Pons (tissue), 1 donor: ENCODE measurements at places on chromosomes 1 and 21.

GRCh38 chr1:24481101-24481500 is 21.5 kb upstream of the RCAN3 start:
- peak; percentile 43 for DNase-seq

DNA sequence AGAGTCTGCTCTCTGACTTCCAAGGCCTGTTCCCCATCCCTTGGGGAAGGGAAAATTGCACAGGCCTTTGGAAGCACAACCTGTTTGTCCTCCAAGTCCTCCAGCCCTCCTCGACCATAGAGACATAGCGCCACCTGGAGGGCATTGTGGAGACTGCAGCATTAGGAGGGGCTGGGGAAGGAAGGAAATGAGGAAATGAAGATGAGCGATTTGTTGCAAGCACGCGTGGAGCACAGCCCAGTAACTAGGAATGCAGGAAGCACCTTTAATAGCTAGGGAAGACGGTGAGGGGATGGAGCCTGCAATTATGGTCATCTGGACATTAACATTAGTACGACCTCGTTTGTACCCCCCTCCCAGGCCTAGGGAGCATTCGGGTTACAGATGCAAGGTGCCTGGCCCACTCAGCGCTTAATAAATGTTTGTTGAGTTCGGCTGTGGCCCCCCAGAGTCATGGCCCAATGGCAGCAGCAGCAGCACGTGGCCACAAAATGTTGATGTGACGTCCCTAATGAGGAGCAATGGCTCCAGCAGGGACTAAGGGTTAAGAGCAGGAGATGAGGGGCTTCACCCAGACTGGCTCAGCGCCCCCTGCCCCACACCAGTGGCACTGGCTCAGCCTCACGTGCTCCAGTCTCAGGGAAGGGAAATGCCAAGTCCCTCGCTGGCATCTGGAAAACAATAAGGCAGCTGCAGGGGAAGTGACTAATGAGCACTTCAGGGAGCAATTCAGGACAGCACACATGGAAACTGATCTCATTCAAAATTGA is 8.0 kb upstream of the CAMK2N1 start:
- DNase-seq = peak; percentile 93

DNA sequence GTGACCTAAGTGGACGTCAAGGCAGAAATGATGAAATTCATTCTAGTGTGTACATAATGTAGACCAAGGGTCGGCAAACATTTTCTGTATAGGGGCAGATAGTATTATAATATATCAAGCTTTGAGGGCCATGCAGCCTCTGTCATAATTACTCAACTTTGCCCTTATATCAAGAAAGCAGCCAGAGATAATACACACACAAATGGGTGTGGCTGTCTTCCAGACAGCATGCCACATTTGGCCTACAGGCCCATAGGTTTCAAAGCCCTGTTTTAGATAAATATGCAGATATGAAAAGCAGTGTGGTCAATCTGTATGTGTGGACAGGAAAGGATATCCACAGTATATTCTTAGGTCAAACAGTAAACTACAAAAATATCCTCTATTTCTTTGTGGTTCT is 320.1 kb upstream of the FMN2 start:
- no peak for DNase-seq

GRCh38 chr1:224457782-224458144 is 23.2 kb upstream of the WDR26 start:
- DNase-seq = no peak

DNA sequence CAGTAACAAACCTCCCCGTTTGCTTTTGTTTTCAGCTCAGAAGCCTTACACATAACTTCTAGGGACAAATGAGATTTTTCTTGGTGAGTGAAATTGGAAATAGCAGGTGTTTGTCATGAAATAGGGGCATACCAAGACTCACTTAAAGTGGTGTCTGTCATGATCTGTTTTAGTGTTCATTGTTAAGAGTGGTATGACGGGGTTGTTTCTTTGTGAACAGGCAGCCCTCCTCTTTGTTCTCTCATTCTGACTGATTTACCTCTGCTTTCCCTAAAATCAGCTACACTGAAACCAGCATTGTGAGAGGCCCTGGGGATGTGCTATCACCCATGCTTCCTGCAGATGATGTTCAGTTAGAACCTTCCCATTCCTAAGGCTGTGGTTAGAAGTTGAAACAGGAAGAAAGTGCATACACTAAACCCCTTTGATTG is 2.5 kb upstream of the ERO1B start:
- peak; percentile 21 for DNase-seq

DNA sequence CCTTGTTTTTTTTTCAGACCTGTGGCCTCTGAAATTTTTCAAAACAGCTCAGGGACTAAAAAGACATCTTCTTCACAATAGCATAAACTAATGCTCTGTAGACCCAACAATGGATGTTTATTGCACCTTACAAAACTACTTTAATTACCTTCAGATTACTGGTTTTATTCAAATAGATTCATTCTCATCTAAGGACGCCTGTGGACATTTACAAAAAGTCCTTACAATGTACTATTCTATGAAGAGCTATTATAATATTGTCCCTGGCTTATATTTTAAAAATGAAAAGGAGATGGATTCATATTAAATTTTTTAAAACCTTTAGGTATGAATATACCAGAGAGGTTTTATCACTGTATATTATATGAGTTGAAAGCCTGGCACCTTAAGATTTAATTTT is 238.4 kb upstream of the NR5A2 start:
- no peak for DNase-seq

DNA sequence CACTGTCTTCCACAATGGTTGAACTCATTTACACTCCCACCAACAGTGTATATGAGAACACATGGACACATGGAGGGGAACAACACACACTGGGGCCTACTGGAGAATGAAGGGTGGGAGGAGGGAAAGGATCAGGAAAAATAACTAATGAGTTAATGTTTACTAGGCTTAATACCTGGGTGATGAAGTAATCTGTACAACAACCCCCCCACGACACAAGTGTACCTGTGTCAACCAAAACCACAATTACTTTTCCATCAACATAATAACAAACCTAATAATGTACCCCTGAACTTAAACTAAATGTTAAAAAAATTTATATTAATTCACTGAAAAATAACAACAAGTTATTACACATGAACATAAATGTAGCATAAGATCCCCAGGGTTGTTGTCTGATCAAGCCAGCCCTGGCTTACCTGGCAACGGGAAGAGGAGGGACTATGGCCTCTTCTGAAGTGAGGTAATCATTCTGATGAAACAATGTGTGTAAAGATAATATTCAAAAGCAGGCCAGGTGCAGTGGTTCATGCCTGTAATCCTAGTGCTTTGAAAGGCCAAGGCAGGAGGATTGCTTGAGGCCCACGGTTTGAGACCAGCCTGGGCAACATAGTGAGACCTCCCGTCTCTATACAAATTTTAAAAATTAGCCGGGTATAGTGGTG is 40.8 kb upstream of the HEATR1 start:
- no peak for DNase-seq

DNA sequence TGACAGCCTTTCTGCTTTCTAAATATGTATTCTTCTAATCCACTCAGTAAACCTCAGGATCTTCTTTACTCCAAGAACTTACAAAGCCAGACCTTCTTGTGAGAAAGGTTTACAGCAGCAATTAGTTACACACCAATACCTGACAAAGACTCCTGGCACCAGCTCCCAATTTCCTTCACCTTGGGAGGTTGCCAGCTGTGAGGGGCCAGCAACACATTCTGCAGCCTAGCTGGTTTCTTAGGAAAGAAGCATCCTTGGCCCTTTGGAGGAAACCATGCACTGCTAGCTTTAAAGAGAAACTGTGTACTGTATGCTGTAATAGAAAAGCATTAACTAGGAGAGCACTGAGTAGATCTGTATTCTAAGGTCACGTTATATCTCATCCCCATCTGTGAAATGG is 10.8 kb downstream of the FYB2 start:
- DNase-seq = peak; percentile 54

- DNase-seq = no peak
Measured at GRCh38 chr1:44924835-44925464, 61.4 kb downstream of the EIF2B3 start.

- no peak for DNase-seq
Measured at GRCh38 chr1:93749487-93749886, 67.8 kb upstream of the BCAR3 start.

- no peak for DNase-seq
Measured at GRCh38 chr21:45004059-45004422, 64.2 kb downstream of the SLX9 start.

DNA sequence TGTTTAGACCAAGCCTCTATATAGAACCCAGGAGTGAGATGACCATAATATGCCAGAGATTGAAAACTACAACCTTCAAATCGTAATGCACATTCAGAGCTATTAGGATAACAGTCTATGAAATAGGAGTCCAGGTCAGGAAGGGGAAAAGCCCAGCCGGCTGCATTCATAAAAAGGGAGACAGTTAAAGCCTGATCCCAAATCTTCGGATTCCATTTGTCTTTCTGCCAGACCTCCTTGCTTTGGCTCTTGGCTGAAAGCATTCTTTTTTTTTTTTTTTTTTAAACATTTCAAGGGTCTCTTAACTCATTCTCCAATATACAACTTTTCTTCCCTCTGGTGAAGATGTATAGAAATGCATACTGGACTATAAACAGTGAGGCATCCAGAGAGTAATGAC is 81.1 kb downstream of the NTPCR start:
- no peak for DNase-seq

- peak; percentile 69 for DNase-seq
Measured at GRCh38 chr1:9593492-9594465, 5.1 kb downstream of the TMEM201 start.

DNA sequence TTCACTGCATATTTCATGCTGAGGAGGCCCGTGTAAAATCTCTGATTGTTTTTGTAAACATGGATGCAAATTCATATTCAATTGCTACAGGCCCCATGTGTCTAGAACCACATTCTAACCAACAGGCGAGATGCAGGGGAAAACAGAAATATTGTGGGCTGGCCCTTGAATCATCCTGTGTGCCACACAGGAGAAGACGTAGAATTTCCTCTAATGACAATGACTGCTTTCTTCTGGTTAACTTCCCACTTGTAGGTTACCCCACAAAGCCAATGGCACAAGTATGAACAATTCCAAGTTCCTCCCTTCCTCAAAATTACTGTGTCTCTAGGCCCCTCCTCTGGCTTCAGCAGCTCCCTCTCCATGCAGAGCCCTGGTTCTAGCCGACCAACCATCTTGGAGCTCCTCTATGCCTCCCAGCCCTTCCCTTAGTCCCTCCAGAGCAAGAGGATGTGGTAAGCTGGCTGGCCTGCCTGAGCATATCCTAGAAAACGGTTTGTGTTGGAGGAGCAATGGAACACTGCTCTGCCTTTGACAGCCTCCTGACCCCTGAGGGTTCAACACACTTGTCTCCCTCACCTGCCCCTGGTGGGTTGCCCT is 205.2 kb downstream of the HS2ST1 start:
- DNase-seq = no peak

GRCh38 chr1:75785320-75785982 is 605 bp upstream of the RABGGTB start:
- no peak for DNase-seq

GRCh38 chr1:167344112-167344511 is 123.4 kb downstream of the POU2F1 start:
- DNase-seq = no peak

- no peak for DNase-seq
Measured at GRCh38 chr1:93056214-93056613, 22.9 kb upstream of the MTF2 start.

DNA sequence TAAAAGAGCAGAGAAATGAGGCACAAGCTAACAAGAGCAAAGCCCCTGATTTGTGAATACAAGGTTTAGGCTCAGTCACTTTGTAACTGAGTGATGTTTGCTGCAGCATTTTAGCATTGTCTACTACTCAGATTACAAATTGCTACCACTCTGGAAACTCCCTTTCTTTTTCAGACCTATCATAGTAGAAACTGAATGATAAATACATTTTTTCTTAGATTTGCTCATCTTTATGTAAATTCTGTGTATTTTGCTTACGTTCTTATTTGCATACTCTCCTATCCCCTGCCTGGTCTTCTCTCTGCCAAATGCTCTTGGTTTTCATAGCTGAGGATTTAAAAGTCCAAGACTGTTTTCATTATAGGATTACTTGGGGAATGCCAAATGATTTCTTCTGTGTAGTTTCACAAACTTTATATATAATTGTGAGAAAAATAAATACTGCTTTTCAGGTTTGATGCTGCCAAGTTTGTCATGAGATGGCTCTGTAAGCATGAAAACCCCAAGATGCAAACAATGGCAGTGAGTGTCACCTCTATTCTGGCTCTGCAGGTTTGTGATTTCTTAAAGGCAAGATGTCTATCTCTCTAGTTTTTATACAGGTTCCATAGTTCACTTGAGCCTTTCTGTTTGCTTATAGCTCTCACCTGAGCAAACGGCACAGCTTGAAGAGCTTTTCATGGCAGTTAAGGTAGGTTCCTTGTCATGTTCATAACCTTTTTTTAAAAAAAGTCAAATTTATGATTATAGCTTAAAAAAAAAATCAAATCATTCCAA is 24.7 kb downstream of the ZYG11A start:
- DNase-seq = no peak

DNA sequence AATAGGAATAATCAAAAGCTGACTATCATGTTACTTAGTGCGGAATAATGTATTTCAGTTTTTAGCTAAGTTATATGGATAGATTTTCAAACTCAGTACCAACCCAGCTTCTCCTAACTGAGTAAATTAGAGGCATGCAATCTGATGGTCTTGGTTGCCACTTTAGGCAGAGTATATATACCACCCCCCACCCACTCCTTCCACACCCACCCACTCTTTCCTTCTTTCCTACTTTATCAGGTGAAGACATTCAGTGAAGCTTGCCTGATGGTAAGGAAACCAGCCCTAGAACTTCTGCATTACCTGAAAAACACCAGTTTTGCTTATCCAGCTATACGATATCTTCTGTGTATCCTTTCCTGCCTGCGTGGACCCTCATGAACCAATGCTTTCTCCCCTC is 36.3 kb downstream of the DAP3 start:
- DNase-seq = no peak

- DNase-seq = no peak
Measured at GRCh38 chr1:51558375-51558924, 39.4 kb upstream of the EPS15 start.

GRCh38 chr1:91732291-91733107 is 153.5 kb downstream of the TGFBR3 start:
- no peak for DNase-seq

DNA sequence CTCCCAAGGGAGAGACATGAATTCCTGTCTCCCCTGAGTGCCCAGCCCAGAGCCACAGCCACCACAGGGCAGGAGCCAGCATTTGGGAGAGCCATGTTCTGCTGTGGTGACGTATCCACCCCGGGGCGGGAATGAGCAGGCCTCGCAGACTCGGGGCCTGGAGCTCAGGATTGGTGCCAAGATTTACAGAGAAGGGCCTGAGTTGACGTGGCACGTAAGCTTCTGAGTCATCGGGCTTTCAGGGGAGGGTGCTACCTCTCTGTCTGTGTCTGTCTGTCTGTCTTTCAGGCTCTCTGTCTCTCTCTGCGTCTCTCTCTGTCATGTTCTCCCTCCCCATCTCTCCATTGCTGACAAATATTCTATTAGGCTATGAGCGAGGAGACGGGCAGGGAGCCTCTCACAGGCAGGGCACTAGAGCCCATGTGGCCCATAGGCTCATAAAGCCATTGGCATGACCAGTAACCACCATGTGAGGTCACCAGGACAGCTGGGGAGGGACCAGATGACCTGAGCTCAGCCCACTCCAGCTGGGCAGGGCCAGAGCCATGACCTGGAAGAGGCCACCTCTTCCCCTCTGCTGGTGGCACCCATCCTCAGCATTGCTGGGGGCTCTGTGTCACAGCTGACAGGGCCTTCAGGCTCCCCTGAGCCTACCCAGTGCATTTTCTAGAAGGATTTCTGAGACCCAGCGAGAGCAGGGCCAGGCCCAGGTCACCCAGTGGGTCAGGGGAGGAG is 300.0 kb upstream of the VAMP3 start:
- no peak for DNase-seq
